ENCODE measurements at places on chromosomes 2 and 18.
A peak's percentile ranks its signal among the peaks of the same experiment; 100 is the strongest.

GRCh38 chr2:217223222-217223930 is 363.5 kb upstream of the TNP1 start:
- DNase-seq: peak; percentile 36

- DNase-seq: no peak
Measured at GRCh38 chr2:227472265-227473121, 537 bp downstream of the AGFG1 start.

DNA sequence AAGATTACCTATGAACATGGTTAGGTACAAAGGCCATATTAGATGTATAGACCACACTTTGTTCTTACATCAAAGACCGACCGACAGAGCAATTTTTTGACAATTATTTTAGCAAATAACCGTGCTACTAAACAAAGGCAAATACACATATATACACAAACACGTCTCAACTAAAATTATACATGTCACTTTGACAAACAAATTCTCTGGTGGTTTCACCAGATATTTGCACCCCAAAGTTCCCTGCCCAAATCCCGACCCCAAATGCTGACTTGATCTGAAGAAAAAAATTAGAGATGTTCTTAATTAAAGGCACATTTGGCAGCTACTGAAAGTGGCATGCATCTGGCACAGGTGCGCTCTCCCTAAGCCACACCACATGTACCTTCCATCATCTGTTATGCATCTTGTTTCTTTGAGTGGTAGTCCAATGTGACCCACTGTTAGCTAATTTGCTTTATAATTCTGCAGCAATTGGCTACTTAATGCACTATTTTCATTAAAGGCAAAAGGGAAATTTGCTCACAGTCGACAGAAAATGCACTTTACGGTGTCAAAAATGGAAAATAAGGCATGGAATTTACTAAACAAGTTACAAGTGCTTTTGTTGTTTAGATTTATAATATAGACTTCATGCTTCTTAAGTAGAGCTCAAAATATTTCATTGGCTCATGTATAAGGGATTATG is 92.1 kb downstream of the ARHGEF33 start:
- no peak for DNase-seq

GRCh38 chr2:238274152-238274865 is 14.1 kb downstream of the PER2 start:
- DNase-seq: no peak

DNA sequence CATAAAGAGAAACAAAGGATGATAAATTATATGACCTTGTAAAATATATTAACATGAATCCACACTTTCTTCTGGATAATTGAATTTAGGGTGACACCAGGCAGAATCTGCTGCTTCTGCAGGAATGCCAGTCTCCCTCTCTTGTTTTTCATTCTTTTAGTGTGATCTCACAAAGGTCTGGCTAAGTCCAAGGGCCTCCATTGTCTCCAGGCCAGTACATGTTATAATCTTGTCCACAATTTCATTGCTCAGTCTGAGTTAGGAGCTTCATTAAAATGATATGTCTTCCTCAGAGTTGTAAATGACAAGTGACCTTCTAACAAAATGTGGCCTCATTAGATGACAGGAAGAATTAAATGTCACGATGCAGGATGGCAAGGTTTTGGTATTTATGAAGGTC is 110.2 kb downstream of the APOB start:
- no peak for DNase-seq

DNA sequence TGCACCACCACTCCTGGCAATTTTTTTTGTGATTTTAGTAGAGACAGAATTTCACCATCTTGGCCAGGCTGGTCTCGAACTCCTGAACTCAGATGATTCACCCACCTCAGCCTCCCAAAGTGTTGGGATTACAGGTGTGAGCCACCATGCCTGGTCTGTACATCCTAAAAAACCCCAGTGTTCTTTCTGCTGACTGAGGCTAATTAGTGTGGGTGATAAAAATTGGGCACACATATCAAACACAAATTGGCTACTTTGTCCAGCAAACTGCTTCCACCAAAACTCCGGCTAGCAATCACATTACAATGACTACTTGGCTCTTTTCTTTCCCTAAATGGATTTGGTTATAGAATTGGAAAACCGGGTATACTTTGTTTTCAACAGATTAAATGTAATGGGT is 153.9 kb downstream of the SLC8A1 start:
- no peak for DNase-seq

DNA sequence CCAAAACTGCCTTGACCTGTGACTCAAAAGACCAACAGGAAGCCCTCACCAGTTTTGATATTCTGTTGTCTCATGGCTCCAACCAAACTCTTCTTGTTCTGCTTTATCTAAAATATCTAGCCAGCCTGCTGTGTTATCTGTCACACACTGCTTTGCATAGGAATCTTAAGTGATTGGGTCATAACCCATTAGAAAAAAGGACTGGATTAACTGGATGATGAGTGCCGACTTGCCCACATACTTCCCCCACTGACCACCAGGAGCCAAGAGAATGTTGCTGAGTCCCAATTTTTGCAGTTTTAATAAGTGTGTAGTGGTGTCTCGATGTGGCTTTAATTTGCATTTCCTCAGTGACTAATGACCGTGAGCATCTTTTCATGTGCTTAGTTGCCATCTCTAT is 6.5 kb downstream of the MOGAT1 start:
- DNase-seq: no peak

DNA sequence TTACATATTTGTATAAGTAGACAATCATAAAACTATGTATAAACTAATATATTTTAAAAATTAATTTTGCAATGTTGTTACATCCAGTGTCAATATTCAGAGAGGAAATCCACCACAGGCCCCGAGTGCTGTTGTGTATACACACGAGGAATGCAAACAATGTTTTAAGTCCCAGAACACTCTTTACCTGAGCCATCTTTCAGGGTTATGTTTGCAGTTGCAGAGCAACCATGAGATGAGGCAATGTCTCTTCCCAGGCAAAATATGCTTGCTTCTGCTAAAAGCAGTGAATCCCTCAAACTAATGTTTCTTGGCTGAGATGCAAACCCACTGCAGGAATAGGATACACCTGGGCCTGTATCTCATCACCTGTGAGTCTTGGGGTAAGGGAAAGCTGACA is 91.3 kb downstream of the ASXL2 start:
- no peak for DNase-seq

- no peak for DNase-seq
Measured at GRCh38 chr2:159895258-159896065, 97.5 kb upstream of the CD302 start.

DNA sequence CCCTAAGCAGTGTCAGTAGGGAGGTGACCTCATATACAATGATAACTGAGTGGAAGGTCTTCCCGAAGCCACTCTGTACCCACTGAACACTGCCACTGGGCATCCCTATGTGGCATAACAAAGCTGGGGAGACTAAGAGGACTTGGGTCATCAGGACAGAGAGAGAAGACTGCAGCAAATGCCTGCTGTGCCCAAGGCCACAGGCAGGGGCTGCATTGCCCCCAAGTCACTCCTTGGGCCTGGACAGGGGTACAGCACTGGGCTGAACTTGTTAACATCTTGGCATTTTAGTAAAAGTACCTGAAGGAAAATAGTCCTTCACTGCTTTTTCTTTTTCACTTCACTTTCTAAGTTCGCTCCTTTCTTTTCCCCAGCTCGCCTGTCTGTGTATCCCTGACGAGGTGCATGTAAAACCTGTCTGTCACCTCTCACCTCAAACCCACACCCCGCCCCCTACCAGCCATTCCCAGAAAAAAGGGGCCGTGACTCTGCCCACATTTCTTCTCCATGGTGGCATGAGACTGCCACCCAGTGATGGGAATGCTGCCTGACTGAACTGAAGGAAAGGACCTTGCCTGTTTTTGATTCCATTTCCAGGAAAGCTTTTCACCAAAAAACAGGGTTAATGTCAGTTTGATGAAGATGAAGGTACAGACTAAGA is 62.9 kb downstream of the MTHFD2 start:
- peak; percentile 25 for DNase-seq

DNA sequence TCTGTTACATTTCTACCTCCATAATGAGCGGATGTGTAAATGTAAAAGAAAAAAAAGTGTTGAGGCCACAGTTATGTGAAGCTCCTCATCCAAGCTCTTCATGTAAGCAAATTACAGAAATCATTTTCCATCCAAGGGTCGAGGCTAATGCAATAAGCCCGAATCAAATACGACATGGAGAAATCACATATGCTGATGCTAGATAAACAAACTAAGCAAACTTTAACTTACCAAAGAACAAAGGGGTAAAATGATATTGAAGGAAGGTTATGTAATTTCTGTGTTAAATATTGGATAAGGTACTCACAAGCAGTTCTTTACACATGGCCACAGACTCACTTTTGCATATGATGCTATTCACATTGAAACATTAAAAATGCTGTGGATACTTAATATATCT is 310.2 kb upstream of the ID2 start:
- no peak for DNase-seq

- no peak for DNase-seq
Measured at GRCh38 chr2:5520463-5520972, 171.7 kb upstream of the SOX11 start.

DNA sequence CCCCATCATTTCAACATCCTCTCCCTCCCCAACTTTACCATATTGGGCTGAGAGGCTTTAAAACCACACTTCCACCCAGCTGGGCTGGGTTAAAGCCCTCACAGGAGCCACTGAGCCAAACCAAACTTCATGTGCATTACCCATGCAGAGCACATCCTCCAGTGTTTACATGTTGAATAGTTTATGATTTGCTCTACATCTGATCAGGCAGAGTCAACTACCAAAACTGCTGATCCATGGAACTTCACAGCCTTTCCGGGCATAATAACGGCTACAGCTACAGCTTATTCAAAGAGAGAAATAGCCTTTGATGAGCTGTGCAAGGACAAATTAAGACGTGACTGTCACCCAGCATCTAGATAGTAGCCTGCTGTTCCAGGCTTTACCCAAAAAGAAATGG is 39.0 kb downstream of the MAIP1 start:
- no peak for DNase-seq

GRCh38 chr2:226875438-226876225 is 39.8 kb downstream of the RHBDD1 start:
- DNase-seq: no peak

GRCh38 chr18:46337271-46337670 is 233.1 kb downstream of the HAUS1 start:
- DNase-seq: no peak

DNA sequence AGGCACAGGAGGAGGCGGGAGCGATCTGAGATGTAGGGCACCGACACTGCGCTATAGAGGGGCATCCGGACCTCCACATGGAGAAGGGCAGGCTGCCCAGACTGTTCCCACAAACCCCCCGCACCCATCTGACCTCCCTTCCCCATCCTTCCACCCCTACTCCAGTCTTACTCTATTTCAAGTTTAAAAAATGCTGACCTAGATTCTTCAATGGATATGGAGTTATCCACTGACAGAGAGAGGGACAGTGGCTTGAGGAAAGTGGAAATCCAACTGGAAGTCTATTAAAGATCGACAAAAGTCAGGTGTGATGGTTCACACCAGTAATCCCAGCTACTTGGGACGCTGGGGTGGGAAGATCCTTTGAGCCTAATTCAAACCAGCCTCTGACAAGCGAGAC is 5.1 kb upstream of the DGUOK start:
- no peak for DNase-seq

DNA sequence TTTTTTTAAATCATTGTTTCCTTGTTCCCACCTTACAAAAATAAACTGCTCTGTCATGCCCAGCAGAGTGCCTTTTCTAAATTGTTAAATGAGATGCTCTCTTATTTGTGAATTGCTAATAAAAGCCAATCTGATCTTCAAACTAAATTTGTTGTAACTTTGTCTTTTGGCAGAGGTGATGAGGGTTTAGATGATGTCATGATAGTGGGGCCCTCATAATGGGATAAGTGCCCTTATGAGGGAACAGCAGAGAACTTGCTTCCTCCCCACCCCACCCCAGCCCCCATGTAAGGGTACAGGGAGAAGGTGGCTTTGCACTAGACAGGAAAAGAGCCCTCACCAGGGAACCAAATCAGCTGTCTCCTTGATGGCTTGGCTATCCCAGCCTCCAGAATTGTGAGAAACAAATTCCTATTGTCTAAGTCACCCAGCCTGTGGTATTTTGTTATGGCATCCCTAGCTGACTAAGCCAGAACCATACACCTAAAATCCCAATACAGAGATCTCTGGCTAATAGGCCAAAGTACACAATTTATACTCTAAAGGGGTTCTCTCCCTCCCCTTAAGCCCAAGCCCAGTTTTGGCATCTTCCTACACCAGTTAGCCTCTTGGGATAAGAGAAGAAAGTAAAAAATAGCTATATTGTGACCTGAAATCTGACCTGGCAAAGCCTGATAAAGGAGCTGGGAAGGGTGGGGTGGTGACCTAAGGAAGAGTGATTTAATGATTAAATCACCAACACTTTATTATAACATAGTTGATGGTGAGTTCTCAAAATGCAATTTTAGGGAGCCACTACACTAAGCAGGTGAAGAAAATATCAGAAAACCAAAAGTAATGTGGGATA is 40.3 kb upstream of the HNRNPA3 start:
- no peak for DNase-seq

GRCh38 chr18:11146238-11146946 is 3.0 kb downstream of the PIEZO2 start:
- DNase-seq: no peak

DNA sequence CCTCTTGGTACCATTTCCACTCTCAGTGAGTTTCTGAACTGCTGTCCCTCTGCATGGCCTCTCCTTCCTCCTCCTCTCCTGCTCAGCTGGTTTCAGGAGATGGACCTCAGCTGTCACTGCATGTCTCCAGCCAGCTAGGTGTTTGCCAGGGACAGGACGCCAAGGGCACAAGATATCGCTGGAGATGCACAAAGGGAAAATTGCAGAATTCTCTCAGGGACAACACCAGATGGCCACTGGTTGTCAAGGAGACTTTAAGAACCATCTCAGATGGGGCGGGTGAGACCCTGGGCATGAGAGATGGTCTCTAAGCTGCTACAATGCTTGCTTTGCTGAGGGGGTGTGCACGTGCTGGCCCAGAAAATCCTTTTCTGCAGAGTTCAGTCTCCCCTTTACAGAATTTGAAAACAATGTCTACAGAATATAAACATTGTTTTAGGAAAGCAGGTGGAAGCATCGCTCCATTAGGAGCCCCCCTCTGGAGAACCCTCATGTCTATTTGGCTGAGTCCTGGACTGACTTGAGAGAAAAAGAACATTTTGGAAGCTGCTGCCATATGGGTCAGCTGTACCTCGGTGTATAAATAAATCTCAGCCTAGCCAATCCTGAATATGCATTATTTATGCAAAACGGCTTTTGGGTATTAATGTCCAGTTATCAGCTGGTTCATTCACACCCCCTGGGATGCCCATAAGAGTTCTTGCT is 57.8 kb upstream of the SPP2 start:
- DNase-seq: no peak

GRCh38 chr2:70748002-70748784 is 19.8 kb downstream of the ADD2 start:
- DNase-seq: no peak

DNA sequence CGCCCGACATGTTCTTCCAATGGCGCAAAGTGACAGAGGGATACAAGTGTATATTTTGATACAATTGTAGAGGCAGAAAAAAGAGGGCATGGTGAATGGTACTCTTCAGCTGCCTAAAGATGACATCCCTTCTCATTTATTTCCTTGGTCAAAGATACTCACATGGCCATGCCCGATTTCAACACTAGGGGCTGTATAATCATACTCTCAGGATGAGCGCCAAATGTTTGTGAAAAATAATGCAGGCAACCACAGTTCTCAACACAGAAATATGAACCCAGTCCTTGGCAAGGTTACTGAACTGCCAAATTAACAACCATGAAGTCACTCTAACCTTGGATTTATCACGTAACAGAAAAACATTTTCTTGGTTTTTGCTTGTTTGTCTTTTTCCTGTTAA is 204.4 kb downstream of the CCDC102B start:
- no peak for DNase-seq

GRCh38 chr2:239163688-239164334 is 237.0 kb downstream of the HDAC4 start:
- DNase-seq: no peak

- no peak for DNase-seq
Measured at GRCh38 chr2:230678451-230678850, 34.2 kb upstream of the CAB39 start.
